Activated gamma-delta T cell treated with Interleukin-2 at 50 U/mL for 16 hours (primary cell): ENCODE measurements at places on chromosomes 11 and 22.

GRCh38 chr11:119041821-119042514 lies 11.3 kb upstream of the SLC37A4 start:
- no peak for DNase-seq

DNA sequence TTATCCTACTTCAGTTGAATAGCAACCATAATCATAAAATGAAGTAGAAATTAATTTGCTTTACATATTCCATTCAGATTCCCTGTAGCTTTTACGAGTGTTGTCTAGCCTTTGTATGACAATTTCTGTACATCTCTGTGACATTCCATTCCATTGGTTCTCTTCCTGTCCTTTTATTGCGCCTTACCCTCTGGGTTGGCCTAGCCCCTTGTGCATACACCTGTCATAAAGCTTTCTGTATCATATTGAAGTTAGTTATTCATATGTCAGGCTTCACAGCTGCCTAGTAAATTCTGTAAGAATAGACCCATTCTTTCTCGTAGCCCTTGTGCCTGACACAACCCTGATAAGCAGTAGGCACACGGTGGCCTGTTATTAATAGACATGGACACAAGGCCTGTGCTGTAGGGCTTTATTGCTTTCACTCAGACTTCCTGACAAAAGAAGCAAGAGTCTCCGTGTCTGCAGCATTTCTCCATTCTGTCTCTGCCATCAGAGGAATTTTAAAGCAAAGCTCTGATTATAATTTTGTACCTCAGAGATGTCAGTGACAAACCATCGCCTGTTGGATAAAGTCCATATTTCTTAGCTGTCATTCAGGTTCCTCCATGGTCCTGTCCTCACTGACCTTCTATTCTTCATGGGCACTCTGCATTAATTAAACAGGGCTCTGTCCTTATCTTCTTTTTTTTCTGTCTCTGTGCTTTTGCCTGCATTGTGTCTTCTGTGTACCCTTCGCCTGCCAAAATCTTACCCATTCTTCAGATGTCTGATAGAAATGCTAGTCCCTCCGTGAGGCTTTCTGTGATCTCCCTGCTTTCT lies 49.4 kb downstream of the BID start:
- DNase-seq = no peak

GRCh38 chr22:45198463-45198795 lies 34.7 kb downstream of the NUP50 start:
- DNase-seq = no peak

DNA sequence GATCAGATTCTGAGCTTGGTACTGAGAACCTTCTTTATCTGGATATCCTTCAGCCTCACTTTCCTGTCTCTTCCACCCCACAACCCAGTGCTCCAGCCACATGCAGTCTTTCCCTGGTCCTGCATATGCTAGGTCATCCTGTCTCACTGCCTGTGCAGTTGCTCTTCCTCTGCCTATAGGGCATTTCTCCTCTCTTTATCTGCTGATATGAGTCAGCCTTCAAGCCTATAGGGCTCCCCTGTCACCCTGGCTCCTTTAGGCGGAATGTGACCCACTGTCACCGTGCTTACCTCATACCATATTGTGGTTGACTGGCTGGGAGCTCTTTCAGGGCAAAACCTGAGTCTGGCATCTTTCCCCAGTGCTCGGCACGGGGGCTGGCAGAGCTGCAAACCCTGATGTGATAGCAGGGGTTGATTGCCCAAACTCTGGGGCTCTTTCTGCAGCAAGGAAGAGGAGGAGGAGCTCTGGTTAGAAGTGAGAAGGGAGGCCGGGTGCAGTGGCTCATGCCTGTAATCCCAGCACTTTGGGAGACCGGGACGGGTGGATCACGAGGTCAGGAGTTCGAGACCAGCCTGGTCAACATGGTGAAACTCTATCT lies 26.3 kb downstream of the MEI1 start:
- no peak for DNase-seq

GRCh38 chr11:57647372-57647771 lies 2.3 kb downstream of the YPEL4 start:
- no peak for DNase-seq

GRCh38 chr11:113638376-113638775 lies 67.7 kb downstream of the TMPRSS5 start:
- DNase-seq = no peak

- DNase-seq = no peak
Measured at GRCh38 chr11:117606211-117606610, 190.8 kb downstream of the DSCAML1 start.

DNA sequence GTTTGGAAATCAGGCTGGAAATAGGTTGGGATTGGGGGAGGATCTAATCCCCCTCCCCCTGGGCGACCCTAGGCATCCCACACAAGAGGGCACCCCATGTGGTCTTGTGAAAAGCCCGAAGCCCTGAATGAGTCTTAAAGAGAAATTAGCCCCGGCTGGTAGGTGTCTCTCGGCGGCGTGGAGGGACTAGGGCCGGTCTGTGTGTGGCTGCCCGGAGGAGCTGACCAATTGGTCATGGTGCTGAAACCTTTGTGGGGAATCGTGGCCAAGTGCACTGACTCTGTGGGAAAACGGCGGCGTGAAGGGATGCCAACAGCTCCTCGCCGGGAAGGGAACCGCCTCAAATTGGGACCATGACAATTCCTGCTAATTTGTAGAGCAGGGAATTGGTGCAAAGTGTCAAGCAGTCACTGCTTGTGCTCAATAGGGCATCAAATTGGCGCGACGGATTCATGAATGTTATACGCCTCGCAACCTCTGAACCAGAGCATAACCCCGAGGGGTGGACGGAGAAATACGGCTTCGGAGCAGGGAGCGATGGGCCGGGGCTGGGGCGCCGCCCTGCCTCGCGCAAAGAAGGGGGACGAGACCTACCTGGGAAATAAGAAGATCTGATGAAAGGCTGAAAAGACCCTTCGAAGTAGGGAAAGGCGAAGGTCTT lies 1.5 kb downstream of the DBX1 start:
- no peak for DNase-seq

DNA sequence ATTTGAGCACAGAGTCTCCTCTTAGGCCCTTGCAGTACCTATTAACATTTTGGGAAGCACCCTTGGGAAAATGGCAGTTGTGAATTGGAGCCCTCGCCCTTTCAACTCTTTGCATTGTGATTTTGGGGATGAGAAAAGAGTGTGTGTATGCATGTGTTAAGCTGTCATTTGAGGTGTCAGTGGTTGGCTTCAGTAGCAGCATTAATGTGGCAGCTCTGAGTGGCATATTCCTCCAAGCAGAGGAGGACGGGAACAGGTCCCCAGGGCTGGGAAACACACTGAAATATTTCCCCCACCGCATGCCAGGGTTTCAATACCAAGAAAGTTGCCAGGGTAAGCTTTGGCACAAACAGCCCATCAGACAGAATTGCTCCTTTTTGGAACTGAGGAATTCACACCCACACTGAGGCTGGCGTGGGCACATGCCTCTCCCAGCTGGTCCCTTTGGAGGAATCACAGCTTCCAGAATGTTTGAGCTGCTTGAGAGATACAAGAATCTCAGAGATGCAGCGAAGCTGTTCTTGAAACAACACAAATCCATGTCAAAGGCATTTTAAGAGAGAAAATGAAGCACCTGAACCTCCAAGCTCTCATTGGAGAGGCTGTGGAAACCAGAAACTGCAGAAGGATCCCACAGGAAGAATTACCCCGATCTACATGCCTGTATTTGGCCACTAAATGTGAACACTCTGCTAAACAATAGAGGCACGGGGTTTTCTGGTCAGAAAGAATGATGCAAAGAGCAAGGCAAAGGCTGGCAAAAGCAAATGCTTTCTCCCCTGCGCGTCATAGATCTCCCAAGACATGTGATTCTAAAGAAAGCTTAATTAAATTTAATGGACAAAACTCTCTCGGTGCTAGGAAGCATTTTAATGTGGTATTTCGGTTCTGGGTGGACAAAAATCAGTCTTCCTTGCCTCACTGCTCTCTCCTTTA lies 67.2 kb upstream of the RCN1 start:
- DNase-seq = no peak

DNA sequence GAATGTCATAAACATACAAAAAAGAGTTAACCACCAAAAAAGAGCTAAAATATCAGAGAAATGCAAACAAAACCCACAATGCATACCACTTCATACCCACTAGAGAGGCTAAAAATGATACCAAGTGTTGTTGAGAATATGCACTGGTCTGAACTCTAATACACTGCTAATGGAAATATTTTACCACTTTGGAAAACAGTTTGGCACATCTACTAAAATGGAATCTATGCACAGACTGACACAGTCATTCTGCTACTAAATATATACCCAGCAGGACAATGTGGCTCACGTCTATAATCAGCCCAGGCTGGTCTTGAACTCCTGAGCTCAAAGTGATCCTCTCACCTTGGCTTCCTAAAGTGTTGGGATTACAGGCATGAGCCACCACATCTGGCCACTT lies 18.0 kb downstream of the MAPK1 start:
- DNase-seq = no peak

DNA sequence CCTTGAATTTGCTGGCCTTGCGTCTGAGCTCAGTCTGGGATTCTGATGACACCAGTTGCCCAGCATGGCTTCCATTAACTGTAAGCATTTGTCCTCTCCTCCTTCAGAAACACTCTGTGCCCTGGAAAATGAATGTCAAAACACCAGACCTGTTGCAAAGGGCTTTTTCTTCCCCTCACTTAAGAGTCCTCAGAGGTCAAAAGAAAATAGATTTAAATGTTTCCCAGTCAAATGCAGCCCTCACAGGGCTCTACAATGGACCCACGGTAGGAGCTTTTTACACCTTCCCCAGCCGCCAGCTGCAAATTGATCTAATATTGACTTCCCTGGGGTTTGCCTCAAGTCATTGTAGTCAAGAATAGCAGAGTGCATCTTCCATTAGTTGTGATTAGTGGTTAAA lies 332.2 kb downstream of the INSC start:
- DNase-seq = no peak

DNA sequence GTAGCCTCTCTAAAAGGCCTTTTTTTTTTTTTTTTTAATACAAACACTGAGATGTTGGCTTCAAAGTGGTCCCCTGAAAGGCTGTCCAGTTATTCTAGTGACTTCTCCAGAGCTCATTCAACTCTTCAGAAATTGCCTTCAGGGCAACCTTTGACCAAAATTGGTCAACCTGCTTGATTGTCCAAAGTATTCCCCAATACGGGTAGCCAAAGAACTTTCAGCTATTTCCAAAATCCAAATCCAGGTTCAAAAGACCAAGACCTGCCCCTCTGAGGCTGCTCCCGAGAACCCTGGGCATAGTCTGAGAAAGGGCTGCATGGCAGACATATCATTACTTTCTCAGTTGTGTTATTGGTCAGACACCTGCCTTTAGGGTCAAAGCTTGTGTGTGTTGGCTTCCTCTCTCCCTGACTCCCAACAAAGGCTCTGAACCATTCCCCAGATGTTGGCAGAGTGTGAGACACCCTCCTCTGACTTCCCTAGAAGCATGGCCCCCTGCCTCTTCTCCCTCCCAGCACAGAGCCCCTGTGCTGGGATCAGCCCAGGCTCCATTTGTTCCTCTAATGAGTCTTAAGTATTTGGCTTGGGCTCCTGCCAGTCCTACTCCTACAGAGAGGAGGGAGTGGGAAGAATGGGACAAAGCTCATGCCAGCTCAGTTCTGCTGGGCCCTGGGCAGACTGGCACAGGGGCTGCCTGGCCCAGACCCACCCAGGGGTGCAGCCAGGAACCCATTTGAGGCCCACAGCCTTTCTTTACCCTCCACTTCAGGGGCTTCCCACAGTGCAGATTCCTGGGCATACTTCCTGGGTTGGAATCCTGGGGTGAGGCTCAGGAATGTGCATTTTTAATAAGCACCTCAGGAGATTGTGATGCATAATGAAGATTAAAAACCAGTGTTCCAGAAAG lies 30.3 kb downstream of the TNKS1BP1 start:
- DNase-seq = no peak

DNA sequence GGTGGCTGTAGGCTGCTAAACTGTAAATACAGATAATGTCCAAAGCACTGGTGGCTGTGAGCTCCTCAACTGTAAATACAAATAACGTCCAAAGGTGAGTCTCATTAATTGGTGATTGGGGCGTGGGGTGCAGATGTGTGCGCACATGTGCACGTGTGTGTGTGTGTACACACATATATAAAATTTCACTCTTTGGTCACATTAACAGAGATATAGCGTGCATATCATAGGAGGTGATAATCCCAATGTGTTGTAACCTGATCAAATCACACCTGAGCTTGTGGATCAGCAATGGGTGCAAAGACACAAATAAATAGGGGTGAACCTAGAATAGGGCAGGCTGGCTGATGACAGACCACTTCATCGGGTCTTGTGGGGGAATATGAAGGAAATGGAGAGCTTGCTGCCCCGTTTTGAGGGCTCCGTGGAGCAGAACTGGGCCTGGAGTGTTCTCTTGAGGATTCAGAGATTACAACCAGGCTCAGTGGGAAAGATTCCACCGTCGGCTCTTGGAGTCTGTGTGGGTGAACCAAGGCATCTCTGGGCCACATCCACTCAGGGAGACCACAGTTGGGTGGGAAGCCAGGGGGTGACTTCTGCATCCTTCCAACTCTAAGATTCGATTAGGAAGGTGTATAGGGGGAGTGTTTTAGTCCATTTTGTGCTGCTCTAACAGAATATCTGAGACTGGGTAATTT lies 24.9 kb upstream of the OSBPL5 start:
- DNase-seq = no peak

DNA sequence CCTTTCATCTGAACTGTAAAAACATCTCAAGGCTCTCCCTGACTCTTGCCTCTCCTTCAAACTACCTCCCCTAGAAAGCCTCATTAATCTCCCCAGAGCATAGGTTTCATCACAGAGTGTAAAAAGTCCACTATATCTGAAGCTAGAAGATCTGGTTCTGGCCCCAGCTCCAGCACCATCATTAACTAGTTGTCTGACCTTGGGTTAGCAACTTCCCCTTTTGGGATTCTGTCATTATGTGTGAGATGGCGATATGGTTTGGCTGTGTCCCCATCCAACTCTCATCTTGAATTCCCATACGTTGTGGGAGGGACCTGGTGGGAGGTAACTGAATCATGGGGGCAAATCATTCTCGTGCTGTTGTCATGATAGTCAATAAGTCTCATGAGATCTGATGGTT lies 97.3 kb downstream of the KCNC1 start:
- no peak for DNase-seq

GRCh38 chr22:46748908-46749675 lies 11.0 kb upstream of the CERK start:
- DNase-seq = peak; percentile 70

DNA sequence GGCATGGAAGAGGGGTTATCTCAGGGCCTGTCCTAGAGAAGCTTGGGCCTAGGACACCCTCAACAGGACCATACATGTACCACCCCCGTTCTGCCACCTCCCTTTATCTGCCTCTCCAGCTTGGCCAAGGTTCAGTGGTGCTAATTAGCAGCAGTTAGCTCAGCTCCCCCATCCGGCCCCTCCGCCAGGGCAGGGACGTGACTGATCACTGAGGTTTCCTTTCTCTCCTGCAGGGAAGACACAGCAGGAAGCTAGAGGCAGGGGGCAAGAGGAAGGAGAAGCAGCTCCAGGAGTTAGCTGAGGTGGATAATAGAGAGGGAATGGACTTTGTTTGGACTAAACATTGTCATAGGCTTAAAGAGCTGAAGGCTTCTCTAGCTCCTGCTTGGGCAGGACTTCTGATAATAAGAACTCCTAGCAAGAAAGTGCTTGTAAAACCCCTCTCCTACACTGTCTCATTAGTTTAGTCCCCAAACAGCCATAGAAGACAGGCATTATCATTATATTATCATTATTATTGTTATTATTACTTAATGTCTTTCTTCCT lies 53.8 kb downstream of the BUD13 start:
- no peak for DNase-seq

GRCh38 chr11:130054966-130055365 lies 14.7 kb upstream of the APLP2 start:
- no peak for DNase-seq

GRCh38 chr11:126307706-126308105 lies 3.8 kb downstream of the DCPS start:
- no peak for DNase-seq
